ENCODE measurements at places on chromosomes 1 and 21.

- no peak for DNase-seq
Measured at GRCh38 chr1:192038567-192038966, 119.7 kb upstream of the RGS18 start.

DNA sequence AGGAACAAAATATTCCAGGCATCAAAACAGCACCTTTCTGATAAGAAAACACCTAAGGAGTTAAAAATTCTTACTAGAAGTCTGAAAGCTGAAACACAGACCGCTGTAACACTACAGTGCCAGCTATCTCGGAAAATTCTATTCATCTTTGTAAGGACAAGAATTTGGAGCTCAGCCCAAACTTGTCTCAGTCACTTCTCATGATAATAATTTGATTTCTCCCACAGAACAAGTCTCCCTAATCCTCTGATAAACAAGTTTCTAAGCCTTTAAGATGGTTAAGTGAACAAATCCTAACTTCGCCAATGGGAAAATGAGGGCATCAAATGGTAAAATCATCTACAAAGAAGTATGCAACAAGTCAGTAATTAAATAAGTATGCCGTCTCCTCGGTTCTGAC is 59.9 kb downstream of the SIPA1L2 start:
- DNase-seq = no peak

DNA sequence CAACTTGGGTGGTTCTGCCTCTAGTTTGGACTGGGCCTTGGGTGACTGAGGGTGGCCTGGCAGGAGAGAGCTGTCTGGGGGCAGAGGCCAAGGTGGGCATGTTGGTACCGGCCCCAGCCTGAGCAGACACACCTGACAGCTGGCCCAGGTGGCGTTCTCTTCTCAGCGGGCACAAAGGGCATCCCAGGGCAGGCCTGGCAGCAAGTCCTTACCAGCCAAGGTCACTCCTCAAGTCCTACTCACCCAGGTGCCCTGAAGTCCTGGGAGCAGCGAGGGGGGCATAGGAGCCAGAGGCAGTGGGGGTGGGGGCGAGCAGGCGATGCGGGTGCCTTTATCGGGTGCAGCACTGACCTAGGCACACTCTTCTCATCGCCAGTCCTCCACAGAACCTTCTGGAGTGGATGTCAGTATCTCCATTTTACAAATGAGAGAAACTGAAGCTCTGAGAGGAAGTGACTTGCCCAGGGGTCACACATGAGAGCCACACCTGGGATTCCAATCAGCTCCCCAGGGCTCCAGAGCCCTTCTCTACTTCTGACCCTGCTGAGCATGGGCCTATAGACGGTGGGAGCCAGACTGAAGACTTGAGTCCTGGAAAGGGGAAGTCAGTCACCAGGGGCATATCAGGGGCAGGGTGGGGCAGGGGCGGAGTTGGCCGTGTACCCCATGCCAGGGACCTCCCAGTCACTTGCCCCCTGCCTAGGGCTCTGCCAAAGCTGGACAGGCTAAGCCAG is 587 bp upstream of the SLC25A34 start:
- DNase-seq = no peak

DNA sequence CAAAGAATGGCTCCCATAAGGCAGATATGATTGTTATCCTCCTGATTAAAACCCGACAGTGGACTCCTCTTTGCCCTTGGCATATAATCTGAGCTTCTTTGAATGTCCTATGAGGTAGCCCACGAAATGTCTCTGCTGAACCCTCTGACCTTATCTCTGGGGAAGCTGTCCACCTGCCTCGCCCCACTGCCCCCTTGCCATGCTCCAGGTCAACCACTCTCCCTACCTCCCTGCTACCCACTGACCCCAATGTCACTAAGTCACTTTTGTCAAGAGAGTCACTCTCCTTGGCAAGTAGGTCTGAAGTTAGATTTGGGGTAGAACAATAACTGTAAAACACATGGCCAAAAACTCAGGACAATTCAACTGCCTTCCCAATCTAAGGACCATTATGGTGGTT is 54.5 kb downstream of the UTP25 start:
- no peak for DNase-seq

DNA sequence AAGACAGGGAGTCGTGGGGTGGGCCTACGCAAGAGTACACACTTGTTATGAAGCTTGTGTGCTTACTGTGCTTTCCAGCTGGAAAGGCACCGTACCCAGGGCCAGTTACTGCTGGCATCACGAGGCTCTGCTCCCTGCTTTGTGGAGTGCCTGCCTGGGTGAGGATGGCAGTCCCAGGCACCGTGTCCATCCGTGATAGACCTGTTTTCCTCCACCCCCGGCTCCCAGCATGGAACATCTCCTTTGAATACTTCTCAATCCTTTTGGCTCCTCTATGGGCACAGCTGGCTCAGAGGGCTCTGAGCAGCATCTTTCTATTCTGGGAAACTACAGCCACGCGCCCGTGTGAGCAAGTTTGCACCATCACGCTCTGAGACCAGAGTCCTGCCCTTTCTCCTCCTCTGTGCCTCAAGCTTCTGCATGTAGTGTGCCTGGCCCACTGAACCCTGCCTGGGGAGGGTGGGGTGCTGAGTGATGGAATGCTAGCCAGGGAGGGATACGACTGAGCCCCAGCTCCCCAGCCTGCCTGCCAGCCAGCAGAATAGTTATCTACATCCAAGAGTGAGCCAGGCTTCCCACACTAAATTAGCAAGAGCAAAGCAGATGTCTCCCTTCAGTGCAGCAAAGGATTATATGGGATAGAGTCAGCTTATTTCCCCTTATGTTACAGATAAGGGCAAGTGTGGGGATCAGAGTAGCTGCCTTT is 7.1 kb upstream of the TNR start:
- DNase-seq = no peak

- no peak for DNase-seq
Measured at GRCh38 chr1:152188673-152189591, 29.9 kb upstream of the RPTN start.

- no peak for DNase-seq
Measured at GRCh38 chr1:7339953-7340352, 431.1 kb upstream of the VAMP3 start.

GRCh38 chr1:52365071-52365745 is 797 bp downstream of the CC2D1B start:
- no peak for DNase-seq

- DNase-seq = no peak
Measured at GRCh38 chr1:63524201-63524600, 876 bp downstream of the EFCAB7 start.

- no peak for DNase-seq
Measured at GRCh38 chr21:15521644-15522001, 208.2 kb upstream of the USP25 start.

DNA sequence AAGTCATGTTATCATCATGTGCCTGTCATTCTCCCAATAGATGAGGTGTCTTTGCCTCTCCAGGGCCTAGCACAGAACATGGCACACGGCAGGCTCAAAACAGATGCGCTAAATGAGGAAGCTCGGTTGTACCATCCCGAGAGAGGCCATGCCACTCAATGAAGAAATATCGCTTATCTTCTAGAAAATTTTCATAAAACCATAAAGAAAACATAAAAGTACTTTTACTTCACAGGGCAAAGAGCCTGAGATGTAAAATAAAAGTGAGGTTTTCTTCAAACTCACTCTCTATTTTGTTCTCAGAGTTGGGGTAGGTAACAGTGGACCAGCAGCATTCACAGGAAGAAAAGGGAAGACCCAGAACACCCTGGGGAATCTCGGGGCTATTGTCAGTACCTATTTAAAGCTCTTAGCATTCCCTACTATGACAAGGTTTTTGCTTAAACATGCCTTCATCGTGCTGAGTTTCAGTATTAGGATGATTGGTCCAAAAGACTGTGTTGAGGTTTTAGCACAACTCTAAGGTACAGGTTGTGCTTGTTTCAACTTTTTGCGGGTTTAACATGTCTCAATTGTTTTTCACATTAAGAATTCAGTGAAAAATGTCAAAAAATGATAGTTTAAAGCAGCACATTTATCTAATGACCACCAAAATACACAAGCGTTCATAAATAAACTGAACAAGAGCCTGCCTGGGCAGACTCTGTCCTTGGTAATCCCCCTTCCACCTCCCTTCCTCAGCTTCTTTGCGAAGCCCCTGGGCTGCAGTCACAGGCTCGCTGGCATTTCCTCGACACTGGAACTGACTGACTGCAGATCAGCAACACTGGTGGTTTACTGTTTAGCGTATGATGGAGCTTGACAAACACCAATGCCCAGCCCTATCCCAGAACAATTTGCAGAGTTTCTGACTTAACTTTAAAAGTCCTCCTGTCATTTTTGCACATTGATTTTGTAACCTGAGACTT is 55.6 kb downstream of the COQ8A start:
- DNase-seq = no peak

DNA sequence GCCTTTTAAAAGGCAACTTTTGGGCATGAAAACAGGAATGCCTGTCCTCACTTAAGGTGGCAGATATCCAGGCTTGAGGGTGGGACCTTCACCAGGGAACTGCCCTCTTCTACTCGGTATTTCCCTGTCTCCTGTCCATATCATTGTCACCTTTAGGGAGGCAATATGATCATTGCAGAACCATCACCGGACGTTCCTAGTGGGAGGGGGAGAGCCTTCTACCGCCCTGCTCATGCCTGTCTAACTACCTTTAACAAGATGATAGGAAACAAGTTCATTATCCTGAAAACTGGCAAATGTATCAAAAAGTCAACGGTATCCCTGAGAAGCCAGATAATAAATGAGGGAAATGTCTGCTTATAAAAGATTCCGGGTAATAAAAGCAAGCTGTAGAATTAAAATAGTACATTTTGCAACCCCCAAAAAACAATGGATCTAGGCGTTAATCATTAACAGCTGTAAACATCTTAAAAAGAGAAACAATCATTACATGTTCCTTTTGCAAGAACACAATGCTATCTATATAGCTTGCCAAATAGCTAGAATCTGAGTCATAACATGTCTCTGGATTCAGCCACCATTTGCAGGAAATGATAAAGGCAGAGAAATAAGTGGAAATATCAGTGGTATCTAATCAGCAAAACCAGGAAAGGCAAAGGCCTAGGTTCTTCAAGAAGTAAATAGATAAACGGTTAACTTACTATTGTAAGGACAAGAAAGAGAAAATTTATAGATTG is 852.9 kb upstream of the ADGRL4 start:
- DNase-seq = no peak

DNA sequence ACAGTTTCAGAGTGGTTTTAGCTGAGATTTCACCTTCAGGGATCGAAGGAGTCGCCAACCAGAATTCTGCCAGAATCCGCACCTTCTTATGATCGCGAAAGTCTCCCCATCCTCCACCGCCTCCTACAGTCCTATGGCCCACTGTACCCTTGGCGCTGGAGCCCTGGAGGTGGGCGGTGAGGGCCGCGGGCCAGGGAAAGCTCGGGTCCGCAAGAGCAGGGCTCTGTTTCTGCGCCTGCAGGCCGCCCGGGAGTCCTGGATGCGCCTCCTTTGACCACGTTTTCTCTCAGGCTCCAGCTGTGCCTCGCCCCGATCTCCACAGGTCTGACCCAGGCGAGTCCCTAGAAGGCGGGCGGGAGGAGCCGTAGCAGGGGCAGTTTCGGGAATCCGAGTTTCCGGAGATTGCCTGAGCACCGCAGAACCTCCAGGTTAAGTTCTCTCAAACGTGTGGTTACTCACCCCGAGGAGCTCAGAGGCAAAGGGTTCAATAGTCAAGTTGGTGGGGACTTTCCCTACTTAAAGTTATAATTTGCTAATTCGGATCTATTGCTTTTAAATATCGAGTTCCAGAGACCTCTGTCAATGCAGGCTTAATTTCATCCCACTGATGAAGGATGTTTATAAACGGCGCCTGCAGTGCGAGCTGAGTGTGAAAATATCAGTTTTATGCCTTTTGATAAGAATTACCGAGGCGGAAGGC is 3.2 kb upstream of the LHX8 start:
- DNase-seq = peak; percentile 16

DNA sequence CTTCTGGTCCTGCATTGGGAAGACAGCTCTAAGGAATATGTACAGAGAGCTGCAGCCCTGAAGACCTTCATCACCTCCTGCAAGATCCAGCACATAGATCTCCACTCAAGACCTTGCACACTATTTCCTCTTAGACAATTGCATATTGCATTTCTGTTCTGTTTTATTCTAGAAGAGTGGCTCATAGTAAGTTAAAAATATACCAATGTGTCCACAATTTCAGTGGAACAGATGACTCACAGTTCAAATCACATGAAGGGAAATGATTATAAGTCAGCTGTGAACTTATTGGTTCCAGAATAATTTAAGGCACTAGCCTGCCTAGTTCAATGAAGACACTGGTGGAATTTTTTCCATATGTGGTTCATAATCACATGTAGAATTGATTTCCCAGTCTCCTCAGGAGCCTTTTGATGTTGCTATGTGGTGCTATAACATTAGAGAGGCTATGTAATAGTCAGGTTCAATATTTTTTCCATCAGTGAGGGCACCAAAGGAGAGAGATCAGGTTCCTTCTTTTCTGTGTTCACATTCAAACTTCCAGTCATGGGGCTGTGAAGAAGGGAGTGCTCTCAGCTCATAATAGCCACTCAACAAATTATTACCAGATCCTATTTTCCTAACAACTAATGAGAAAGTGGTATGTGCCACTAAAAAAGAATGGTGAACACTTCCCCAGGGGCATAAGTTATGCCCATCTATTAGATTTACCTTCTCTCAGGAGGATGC is 9.8 kb upstream of the AK5 start:
- DNase-seq = no peak

DNA sequence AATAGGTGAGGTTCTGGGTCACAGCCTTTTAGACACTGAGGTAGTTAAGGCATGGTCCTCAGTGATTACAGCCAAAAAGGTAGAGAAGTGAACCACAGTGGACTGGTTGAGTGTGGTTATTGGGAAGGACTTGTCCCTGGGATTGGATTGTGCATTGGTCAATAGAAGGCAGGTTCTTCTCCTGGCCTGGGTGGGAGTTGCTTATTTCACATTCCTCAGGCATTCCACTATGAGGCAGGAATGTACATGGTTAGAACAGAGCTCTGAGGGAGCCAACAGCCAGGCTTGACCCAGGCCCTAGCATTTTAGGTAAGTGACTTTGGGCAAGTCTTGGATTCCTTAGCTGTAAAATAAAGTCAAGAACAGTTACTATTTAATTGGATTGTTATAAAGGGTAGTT is 97.9 kb upstream of the MARK1 start:
- no peak for DNase-seq

- no peak for DNase-seq
Measured at GRCh38 chr1:33338048-33338439, 17.1 kb upstream of the A3GALT2 start.

GRCh38 chr1:93813076-93813475 is 65.9 kb downstream of the DNTTIP2 start:
- no peak for DNase-seq

GRCh38 chr1:153793973-153794615 is 18.9 kb downstream of the SLC27A3 start:
- DNase-seq = no peak

Measured in neural crest cell (in vitro differentiated cells).